Activated T-helper 1 cell treated with Interleukin-2 at 50 U/mL for 16 hours (primary cell): ENCODE measurements at places on chromosomes 2 and 18.
A peak's percentile ranks its signal among the peaks of the same experiment; 100 is the strongest.

DNA sequence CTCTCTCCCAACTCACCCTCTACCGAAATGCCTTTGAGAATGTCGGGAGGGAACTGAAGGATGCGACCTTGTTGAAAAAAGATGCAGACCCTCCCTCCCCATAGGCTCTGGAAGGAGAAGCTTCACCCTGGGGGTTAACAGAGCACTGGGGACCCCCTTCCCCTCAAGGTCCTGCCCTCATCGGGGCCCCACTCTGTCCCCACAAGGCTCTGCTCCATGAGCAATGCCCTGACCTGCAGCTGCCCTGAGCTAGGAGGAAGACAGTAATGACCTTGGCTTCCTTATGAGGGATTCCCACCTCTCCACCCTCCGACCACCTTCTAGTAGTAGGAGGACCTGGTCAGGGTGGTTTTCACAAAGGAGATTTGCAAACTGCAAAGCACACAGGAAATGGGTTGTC lies 44.4 kb upstream of the HPCAL1 start:
- DNase-seq: no peak

- DNase-seq: peak; percentile 16
These were observed 550 bp downstream of the MYL12B start for GRCh38 chr18:3262234-3263131.

- DNase-seq: no peak
These were observed 70.0 kb downstream of the NAB1 start for GRCh38 chr2:190718652-190719526.

DNA sequence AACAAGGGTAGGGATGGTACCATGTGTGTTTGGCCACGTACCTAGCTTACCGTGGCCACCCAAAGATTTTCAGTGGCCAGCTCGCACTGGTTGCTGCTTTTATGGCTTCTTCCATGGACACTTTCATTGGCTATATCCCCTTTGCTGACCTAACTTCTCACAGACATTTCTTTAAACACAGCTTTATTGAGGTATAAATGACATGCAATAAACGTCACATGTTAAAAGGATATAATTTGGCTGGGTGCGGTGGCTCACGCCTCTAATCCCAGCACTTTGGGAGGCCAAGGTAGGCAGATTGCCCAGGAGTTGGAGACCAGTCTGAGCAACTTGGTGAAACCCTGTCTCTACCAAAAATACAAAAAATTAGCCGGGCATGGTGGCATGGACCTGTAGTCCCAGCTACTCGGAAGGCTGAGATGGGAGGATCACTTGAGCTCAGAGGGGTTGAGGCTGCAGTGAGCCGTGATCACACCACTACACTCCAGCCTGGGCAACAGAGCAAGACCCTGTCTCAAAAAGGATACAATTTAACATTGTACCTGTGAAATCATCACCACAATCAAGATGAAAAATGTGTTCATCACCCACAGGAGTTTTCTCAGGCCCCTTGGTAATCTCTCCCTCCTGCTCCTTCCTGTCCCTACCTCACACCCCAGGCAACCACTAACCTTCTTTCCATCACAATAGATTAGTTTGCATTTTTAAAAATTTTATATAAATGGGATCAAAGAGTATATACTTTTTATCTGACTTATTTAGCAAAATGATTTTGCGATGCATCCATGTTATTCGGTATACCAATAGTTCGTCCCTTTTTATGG lies 127.8 kb upstream of the PPP1CB start:
- DNase-seq: no peak

DNA sequence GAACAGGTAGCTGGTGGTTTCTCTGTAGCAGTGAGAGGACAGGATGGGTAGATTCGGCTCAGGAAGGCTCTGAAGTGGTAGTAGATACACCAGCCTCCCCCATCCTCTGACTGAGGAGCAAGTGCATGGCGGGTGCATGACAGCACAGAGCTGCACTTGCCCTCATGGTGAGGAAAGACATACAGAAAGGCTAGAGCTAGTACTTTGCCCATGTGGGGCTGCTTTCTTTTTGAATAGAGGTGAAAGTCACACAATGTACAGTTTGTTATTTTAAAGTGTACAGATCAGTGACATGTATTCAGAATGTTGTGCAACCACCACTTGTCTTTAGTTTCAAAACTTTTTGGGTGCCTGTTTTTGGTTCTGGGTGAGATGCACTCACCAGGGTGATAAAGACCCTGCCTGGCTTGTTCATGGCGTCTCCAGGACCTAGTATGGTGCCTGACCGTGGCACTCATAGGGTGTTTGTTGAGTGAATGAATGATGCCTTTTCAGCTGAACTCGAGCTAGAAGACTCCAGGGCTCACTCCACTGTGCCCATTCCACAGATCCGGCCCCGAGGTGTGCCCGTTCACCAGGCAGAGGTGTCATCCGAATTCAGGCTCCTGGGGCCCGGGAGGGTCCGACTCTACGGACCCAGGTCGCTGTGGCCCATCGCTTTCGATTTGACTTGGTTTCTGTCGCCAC lies 421 bp upstream of the VAMP5 start:
- DNase-seq: no peak
